ENCODE measurements at places on chromosomes 5 and 9. TPM values are rescaled to one million over a fixed set of nuclear protein-coding genes. Genes with fewer than 3 reads are reported as not detected.

GRCh38 chr5:68126886-68127285 lies 88.7 kb upstream of the PIK3R1 start:
- DNase-seq, result peak; percentile 44

DNA sequence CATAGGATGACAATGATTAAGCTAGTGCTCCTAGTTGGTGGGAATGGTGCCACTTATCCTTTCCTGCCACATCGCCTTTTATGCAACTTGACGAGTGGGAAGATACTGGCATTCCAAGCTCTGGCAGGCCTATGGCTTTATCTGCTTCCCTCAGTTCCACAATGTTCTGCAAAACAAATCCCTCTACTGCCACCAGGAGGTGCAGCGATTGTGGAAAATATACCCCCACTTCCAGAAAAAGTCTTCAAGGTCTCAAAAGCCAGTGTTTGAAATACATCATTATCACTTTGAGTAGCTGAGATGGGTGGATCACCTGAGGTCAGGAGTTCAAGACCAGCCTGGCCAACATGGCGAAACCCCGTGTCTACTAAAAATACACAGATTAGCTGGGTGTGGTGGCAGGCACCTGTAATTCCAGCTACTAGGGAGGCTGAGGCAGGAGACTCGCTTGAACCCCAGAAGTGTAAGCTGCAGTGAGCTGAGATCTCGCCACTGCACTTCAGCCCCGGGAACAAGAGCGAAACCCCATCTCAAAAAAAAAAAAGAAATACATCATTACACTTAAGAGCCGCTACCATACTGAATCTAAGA lies 3.4 kb downstream of the CLINT1 start:
- DNase-seq, result no peak

The PTPN3 gene
- polyA plus RNA-seq, result 7.5 TPM

The PHAX gene
- 29.4 TPM for polyA plus RNA-seq

GRCh38 chr9:125227761-125228160 lies 13.4 kb downstream of the HSPA5 start:
- DNase-seq, result no peak

The OR5C1 gene
- not detected for polyA plus RNA-seq

GRCh38 chr9:108412755-108413154 lies 443.0 kb downstream of the ACTL7B start:
- DNase-seq, result peak; percentile 21

DNA sequence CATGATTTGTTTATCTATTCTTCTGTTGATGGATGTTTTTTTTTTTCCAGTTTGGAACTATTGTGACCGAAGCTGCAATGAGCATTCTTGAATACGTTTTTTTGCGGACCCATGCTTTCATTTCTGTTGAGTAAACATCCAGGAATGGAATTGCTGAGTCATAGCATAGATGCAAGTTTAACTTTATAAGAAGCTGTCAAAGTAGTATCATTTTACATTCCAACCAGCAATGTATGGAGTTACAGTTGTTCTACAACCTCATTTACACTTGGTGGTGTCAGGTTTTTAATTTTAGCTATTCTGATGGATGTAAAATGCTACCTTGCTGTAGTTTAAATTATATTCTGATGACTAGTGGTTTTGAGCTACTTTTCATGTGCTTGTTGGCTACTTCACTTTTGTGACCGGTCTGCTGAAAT lies 49.0 kb downstream of the NPR3 start:
- no peak for DNase-seq

DNA sequence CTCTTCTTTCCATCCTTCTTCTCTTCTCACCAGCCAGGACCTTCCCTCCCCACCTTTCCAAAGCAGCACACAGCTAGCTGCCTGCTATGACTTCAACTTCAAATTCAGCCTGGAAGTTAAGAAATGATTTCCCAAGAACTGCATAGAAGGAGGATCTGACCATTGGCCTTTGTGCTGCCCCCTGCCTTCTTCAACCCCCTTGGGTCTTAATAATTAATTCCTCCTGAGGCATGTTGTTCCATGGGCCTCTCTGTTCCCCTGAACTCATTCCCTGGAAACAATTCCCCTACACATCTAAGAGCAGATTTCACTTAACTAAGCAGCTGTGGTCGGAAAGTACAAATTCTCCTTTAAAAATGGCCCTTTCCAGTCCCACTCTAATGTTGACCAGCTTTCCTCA lies 62.4 kb downstream of the ADAMTS12 start:
- DNase-seq, result no peak

The DRD1 gene
- not detected for polyA plus RNA-seq

GRCh38 chr9:109771796-109772531 lies 8.0 kb upstream of the PALM2AKAP2 start:
- DNase-seq, result no peak

DNA sequence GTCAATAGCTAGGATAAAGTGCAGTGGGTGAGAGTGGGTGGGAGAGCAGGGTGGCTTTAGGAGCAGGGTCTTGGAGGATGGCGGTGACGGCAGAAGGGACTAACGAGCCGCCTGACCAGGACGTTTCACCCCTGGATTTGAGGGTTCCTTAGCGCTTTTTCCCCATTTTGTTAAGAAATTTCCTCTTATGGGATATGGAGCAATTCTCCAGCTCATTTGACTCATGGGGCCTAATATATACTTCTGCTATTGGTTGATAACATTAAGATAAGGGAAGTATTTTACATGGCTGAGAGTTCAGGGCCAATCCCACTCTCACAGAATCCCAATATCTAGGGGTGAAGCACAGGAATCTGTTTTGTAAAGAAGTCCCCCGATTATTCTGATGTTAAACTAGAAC lies 17.6 kb downstream of the CD180 start:
- no peak for DNase-seq

The PCDHGA4 gene
- polyA plus RNA-seq, result 0.02 TPM

DNA sequence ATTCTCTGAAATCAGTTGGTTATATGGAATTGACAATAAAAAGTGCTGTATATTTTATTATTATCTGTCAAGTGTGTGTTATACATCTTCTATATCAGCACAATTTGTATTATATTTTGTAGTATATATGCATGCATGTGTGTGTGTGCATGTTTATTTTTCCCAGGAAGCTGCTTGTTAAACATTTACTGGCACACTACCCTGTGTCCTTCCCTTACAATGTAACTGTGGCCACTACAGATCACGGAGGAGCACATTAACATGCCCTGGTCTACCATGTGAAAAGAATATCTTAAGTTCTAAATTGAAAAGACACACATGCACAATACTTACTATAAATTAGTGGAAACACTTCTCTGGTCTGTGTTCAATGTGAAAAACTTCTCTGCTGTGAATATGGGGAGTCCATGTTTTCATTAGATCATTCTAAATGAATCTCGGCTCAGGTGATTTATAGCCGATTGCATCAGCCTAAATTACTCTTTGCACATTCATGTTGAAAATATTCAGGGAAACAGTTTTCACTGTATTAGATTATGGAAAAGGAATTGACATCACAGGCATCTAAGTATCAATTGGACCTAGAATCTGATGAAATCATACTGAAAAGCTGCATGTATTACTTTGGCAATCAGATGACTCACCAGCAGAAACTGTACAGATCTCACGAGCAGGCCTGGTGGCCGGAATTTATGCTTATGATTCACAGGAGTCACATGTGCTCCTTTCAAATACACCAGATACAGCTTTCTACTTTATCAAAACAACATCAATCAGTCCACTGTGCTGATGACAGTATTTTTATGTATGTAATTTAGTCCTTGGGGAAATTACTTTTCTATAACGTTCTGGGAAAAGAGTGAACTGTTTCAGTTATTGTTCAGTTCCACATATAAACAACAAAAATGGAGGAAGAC lies 39.4 kb downstream of the LURAP1L start:
- peak; percentile 100 for DNase-seq

The TMEM215 gene
- polyA plus RNA-seq, result not detected

GRCh38 chr5:148333262-148333849 lies 2.0 kb upstream of the SPINK9 start:
- DNase-seq, result no peak

- no peak for DNase-seq
These were observed 214.7 kb downstream of the EBF1 start for GRCh38 chr5:158884827-158885518.

The IFNB1 gene
- not detected for polyA plus RNA-seq

The PKN3 gene
- 7.7 TPM for polyA plus RNA-seq

- no peak for DNase-seq
These were observed 533.4 kb downstream of the PTPRD start for GRCh38 chr9:10079284-10079964.

DNA sequence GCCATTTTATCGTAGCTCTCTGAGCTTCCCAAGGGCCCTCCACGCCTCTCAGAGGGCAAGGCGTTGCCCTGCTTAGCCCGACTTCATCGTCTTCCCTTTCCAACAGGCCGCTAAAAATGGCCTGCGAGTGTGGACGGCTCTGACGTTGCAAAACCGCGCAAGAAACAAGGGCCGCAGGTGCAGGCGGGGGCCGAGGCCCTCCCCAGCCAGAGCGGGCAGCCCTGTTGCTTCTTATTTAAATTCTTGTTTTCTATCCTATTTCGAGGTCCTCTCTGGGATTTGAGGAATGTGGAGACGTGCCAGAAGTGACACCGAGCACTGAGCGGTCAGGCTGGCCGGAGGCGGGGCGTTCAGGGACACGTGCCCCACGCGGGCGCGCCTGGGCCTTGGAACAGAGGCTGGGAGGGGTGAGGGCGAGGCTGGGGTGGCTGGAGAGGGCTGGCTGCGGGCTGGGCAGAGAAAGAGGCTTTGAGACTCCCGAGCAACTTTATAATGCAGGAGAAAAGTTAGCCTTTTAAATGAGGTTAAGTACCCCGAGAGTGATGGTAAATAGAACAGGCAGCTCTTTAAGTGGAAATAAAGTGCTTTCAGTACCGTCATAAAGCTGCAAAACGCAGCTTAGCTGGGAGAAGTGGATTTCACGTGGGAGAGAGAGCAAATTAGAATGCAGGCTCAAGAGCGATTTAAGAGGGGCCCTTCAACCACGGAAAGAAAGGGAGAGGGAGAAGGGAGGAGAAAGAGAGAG lies 243.6 kb downstream of the AUH start:
- no peak for DNase-seq

The GDNF gene
- 0.62 TPM for polyA plus RNA-seq

- DNase-seq, result no peak
These were observed 1.0 kb downstream of the BRIX1 start for GRCh38 chr5:34916518-34916917.

DNA sequence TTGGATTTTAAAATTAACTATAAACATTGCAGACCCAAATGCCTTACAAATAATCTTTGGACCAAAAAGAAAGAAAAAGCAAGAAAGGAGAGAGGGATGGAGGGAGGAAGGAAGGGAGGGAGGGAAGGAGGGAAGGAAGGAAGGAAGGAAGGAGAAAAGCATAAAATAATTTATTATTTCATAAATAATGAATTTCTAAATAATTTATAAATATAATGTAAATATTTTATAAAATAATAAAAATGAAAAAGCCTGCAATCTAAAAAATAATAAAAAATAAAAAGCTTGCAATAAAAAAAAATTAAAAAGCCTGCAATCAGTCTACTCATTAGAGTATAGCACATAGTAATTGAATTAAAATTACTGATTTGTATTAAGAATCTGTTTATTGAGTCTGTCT lies 614.3 kb downstream of the ISL1 start:
- DNase-seq, result no peak

- DNase-seq, result no peak
These were observed 431.3 kb upstream of the ITGA1 start for GRCh38 chr5:52356311-52356918.

GRCh38 chr5:17412760-17413671 lies 85.0 kb upstream of the TAF11L2 start:
- no peak for DNase-seq

The PTGES2 gene
- polyA plus RNA-seq, result 86.8 TPM

DNA sequence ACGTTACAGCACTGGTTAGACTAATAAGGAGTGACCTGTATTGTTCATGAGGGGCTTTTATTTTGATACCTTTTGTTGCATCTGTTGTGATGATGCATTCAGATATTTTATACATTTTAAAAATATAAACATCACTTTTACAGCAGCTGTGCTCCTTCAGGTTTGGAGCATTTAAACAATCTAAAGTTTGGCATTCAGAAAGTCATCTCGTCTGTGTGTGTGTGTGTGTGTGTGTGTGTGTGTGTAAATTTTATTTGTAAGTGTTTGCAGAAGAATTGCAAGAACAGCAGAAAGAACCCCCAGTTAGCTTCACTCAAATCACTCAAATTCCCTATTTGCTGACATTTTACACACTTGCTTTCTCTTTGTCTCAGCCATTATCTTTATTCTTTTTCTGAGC lies 87.4 kb downstream of the ERCC6L2 start:
- DNase-seq, result no peak

The CEP120 gene
- polyA plus RNA-seq, result 3.0 TPM

- DNase-seq, result no peak
These were observed 2.1 kb downstream of the SCAI start for GRCh38 chr9:125141251-125141650.

GRCh38 chr5:37918424-37918823 lies 78.6 kb upstream of the GDNF start:
- no peak for DNase-seq

DNA sequence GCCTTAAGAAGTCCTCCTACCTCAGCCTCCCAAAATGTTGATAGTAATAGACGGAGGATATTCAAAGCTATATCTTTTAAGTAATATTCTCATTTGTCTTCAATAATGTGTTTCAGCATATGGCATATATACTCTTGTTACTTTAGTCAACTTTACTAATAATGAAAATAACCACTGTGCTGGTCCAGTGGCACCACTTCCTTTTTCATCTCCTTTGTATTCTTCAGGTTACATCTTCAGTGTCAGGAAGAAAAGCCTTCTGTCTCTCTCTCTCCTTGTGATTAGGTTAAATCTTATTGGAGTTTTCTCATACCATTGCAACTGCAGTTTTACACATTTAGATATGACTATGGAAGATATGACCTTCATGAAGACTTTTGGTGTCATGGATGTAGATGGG lies 31.3 kb downstream of the PARP8 start:
- DNase-seq, result no peak

DNA sequence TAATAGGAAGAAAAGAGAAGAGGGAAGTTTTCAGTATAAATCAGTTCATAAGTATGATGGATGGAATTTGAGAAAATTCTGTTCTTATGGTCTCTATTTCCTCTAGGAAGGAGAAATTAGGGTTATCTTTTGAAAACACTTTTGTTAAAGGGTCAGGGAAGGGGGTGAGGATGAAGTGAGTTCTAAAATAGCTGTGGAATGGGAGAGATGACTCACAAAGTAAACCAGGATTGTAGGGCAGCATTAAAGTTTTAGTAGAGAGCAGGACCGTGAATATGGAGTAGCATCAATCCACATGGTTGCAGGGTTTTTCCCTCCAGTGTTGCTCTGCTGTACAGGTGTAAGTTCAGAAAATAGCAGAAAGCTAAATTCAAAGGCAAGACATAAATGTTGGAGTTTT lies 32.4 kb downstream of the MUSK start:
- DNase-seq, result peak; percentile 10

GRCh38 chr5:38905516-38905915 lies 59.7 kb downstream of the OSMR start:
- DNase-seq, result peak; percentile 32

GRCh38 chr5:117691081-117691870 lies 1116.7 kb upstream of the SEMA6A start:
- no peak for DNase-seq

The NINJ1 gene
- polyA plus RNA-seq, result 29.8 TPM
